ENCODE measurements at places on chromosomes 5 and 9.

- DNase-seq, result no peak
Observed at GRCh38 chr9:90921104-90921503, 119.5 kb downstream of the SYK start.

DNA sequence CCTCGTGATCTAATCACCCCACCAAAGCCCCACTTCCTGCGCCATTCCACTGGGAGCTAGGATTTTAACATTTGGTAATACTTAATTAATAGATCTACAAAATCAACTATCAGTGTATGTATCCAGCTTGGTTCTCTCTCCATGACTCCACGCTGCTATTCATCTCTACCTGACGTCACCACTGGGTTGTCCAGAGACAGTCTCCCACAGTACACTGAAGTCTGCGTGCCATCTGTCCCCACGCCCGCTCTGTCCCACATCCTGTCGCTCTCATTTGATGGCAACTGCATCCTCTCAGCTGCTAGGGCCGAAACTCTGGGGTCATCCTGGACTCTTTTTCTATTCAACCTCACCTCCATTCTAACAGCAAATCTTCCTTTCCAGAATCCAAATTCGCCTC is 53.2 kb downstream of the ANKRD33B start:
- no peak for DNase-seq

- DNase-seq, result no peak
Observed at GRCh38 chr9:120392245-120392644, 187.7 kb downstream of the CDK5RAP2 start.

DNA sequence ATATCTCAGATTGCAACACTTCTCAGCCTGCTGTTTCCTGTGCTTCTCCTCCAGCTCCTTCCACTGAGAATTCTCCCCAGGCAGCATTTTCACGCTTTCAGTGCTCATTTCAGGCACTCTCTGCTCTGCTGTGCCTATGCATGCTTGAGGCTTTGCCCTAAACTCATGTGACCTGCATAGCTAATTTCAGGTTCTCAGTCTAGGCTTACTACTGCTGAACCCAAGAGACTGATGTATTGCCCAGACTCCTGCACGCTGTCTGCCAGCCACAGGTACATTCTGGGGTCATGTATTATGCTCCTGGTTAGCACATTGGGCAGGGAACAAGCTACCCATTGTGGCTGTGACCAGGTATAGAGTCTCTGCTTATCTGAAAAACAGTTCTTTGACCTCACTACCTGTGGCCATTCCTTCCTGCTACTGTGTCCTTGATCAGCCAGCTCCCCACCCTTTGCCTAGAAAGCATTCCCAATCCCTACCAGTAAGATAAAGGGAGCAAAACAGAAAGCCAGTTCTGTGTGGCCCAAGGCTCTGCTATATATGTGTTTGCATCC is 34.7 kb downstream of the PIP5K1B start:
- DNase-seq, result no peak

DNA sequence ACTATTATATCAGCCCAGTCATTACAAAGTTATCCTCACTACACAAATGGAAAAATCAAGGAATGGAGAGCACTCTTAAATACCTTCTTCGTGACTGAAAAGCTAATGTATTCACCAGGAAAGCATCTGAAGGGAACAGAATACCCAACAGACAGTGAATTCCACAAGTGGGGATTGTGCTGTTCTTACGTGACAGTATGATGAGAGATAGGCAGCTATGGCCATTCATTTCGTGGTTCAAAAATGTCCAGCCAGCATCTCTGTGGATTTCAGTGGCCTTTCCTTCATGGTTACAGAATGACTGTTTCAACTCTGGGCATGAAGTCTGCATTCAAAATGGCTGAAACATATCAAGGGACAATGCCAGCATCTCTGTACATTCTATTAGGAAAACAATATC is 323.8 kb downstream of the PRELID2 start:
- DNase-seq, result no peak

DNA sequence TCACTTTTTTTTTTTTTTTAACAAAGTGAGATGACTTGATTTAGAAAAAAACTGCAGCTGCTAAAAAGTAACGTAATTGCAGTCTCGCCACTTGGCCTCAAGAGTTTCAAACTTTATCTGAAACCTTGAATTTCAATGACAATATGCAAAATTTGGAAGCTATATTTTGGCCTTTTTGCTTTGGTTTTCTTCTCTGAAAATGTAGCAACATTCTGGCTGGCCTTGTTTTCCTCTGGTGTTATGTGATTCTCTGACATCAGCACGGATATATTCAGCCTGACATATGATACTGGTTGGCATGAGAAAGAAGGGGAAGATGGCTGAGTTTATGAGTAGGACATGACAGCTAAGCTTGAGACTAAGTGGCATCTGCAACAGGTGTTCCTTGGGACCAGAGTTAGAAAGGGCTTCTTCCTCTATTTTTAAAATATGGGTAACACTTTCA is 136.5 kb downstream of the MEF2C start:
- DNase-seq, result no peak

- no peak for DNase-seq
Observed at GRCh38 chr9:104864675-104865104, 63.3 kb downstream of the ABCA1 start.

GRCh38 chr5:159471904-159472303 is 141.6 kb upstream of the IL12B start:
- DNase-seq, result no peak

DNA sequence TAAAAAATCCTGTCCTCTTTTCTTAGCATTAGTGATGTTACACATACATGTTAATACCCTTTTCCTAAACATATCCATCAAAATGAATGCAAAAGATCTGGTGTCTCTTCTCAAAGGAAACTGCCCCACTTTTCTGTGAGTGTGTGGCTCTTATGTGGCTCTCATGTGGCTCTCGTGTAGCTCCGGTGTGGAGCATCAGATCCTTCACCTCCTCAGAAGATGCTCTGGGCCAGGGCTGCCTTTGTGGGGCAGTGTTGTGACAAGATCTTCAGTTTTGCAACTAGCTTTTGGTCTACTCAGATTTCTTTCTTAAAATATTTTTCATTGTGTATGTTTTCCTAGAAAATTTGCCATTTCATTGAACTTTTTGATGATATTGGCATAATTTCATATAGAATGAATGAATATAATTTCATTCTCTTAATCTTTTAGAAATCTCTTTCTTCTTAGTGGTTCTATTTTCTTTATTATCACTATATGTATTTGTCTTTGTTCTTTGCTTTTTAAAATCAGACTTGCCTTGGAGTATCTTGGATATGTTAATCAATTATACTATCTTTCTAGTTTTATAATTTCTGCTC is 19.4 kb downstream of the GARNL3 start:
- no peak for DNase-seq

GRCh38 chr5:147561435-147561834 is 51.6 kb upstream of the DPYSL3 start:
- no peak for DNase-seq

DNA sequence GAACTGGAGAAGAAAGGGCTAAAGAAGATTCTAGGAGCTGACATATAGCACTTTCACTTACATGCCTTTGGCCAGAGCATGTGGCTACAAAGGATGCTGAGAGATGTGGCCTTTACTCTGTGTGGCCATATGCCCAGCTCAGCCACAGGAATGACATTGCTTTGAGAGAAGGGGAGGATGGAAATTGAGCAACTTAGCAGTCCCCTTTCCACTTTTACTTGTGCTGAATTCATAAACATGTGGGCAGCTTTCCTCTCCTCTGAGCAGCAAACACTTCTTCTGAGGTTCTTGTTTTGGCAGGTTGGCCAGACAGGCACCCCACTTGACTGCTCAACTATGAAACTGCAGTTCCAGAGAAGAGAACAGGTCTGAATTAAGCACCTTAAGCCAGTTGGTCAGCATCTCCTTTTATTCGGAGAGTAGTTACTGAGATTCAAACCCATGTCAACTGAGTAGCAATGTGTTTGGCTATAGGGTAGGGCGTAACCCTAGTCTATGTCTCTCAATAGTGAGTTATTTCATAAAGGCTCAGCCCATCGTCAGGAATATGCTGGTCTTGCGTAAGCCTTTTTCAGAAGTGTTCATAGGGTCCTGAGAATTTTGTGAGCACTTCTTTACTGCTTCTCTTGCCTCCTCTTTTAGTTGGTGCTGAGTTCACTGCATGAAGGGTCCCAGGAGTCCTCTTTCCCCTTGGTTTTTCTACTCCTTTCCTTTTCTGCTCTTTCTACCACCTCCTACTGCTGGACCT is 134.5 kb downstream of the PALM2AKAP2 start:
- no peak for DNase-seq

DNA sequence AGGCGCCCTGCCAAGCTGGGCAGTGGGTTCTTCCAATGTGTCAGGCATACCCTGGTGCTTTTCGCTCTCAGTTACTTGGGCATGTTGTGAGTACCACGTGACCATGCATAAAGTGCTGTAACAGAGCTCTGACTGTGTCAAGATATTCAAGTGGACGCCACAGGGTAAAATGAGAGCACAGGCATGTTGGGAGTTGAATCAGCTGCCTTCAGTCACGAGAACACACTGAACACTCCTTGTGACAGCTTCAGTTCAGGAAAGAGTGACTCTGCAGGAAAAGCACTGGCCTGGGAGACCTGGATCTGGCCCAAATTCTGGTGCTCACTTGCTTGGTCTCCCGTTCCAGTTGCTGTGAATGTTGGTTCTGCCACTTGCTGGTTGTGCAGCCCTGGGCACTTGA is 5.1 kb downstream of the MLANA start:
- DNase-seq, result no peak

DNA sequence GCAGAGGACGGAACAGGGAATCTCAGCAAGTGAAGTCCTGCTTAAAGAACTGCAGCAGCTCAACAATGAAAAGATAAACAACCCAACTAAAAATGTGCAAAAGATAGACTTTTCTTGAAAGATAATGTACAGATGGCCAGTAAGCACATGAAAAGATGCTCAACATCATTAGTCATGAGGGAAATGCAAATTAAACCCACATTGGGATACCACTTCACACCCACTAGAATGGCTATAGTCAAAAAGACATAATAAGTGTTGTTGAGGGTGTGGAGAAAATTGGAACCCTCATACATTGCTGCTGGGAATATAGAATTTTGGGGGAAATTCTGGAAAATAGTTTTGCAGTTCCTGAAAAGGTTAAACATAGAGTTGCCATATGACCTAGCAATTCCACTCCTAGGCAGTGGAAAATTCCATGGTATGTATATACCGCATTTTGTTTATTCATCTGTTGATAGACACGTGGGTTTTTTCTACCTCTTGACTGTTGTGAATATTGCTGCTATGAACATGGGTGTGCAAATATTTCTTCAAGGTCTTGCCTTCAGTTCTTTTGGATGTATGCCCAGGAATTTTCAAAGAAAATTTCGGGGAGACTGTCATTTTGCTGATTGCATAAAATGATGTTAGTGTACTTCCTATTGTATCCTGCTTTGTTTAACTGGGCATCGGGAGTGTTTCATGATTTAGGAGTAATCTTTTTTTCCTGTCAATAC is 7.2 kb downstream of the CNOT8 start:
- no peak for DNase-seq

GRCh38 chr9:104779946-104780535 is 16.1 kb downstream of the NIPSNAP3B start:
- DNase-seq, result no peak

GRCh38 chr9:36716496-36716895 is 143.8 kb downstream of the MELK start:
- DNase-seq, result no peak

DNA sequence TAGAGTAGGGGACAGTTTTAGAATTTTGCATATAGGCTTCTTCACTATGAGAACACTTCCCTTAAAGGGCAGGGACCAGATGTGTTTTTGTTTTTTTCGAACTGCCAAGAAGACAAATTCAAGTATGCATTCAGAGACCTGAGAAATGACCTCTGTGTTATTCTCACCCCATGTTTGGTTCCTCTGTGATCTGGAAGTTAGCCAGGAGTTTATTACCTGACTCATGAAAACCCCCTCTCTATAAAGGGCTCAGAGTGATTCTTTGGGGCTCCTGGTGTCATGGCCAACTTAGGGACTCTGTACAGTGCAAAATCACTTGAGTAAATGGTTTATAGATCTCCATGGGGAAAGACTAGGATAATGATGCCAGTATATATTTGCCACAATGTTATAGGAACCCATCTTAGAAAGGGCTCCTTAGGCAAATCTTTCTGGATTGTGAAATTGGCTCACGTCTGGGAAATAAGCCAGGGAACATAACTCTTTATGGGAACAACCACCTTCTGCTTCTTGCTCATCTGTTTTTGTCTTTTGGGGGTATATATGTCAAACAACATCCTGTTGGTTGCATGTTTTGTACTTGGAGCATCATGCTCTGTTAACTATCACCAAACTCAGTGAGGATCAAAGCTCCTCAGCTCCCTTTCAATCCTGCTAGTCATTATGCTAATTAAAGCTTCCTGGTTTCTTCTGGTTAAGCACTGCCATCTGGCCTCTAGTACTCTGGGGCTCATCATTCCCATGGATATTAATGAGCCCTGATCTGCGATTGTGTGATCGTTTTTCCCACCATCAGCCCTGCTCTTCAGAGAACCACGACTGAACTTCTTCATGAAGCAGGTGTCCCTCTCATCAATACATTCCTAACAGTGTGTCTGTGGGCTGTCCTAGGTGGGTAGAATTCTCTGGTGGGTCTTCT is 173.4 kb upstream of the CDH12 start:
- peak; percentile 60 for DNase-seq

DNA sequence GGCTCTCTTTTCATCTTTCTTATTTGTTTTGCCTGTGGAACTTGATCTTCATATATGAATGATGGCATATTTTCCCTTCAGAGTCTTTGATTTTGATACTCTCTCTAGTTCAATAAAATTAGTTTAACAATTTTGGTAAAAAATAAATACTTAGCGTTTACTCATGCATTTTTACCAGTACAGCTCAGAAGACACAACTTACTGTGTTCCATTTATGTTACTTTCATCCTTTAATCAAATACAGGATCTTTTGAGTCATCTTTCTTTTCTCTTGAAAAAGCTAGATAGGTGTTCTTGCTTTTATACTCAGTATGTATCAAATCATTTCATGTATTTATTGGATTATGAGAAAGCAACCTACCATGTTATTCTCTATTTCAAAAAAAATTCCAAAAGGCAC is 47.1 kb upstream of the RICTOR start:
- DNase-seq, result no peak

- no peak for DNase-seq
Observed at GRCh38 chr5:135437422-135437795, 9.7 kb downstream of the DCANP1 start.

DNA sequence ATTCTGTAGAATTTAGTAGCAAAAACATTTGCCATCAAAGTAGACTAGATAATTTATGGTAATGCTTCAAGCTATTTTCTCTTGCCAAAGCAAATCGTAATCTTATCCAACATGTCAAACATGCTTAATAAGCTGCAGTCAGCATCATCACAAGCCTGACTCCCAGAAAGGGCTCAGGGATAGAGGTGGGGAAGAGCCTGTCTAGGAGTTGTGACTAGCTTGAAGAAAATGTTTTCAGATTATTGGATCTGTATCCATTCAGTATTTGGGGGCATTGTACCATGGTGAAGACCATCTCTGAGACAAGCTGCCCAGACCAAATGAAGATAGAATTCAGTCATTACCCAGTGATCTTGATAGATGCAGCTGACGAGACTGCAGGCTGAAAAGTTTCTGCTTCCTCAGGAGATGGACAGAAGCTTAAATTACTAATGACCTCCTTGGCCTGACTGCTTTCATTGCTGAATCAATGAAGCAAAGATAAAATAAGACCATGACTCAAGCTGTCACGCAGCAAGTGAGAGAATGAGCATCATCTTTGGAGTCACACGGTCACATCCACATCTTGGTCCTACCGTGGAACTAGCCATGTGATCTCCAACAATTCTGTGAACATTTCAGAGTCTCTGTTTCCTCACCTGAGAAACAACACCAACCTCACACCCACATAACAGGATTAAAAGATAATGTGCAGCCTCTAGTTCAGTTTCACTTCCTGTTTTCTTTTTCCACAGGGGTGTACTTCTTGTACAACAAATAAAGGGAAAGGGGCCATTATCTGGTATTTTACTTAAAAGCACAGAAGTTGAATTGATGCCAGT is 9.4 kb downstream of the ERAP2 start:
- no peak for DNase-seq

All from NCI-H226 (cell line).